ENCODE measurements at places on chromosomes 16 and 17.

GRCh38 chr17:73343168-73343634 is 31.4 kb upstream of the CDC42EP4 start:
- no peak for DNase-seq

DNA sequence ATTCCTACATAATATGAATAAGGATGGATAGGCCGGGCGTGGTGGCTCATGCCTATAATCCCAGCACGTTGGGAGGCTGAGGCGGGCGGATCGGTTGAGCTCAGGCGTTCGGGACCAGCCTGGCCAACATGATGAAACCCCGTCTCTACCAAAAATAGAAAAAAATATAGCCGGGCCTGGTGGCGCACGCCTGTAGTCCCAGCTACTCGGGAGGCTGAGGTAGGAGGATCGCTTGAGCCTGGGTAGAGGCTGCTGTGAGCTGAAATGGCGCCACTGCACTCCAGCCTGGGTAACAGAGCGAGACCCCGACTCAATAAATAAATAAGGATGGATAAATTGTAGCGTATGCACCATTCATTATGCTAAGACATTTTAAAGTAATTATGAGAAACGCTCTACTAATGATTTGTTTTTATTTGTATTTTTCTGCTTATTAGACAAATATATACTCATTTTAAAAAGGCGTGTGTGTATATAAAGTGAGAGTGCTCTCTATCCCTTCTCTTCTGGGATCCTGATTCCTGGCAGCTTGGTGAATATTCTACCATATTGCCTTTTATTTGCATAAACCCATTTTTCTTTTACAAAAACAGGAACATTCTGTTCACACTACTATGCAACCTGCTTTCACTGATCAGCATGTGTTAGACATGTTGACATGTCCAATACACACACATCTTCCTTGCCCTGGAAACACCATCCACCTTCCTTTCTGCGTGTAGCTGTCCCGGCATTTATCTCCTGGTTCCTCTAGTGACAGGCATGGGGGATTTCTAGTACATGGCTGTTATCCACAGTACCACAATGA is 26.4 kb downstream of the DDX19A start:
- DNase-seq: no peak

- DNase-seq: no peak
Observed at GRCh38 chr16:20933589-20933988, 33.0 kb downstream of the LYRM1 start.

- DNase-seq: no peak
Observed at GRCh38 chr16:66391726-66392670, 25.5 kb downstream of the CDH5 start.

DNA sequence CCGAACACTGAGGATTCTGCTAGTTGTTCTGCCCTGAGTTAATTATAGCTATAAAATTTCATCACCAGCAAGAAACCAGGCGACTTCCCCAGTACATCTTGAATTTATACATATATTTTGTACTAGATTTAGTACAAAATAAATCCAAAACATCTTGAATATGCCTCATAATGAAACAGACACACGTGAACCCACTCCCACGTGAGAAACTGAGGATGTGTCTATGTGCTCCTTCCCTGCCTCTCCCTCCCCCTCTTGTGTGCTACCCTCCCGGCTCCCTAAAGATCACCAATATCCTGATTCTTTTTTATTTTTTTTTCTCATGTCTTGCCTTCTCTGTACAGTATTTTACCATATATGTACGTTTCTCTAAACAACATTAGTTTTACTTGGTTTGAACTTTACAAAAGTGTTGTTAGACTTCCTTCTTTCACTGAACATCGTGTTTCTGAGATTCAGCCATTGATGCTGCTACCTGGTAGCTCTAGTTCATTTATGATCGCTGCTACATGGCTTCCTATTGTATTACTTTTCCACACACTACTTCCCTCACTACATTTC is 1.1 kb upstream of the LCMT1 start:
- no peak for DNase-seq

GRCh38 chr17:68491381-68492231 is 20.6 kb upstream of the PRKAR1A start:
- DNase-seq: peak; percentile 42

DNA sequence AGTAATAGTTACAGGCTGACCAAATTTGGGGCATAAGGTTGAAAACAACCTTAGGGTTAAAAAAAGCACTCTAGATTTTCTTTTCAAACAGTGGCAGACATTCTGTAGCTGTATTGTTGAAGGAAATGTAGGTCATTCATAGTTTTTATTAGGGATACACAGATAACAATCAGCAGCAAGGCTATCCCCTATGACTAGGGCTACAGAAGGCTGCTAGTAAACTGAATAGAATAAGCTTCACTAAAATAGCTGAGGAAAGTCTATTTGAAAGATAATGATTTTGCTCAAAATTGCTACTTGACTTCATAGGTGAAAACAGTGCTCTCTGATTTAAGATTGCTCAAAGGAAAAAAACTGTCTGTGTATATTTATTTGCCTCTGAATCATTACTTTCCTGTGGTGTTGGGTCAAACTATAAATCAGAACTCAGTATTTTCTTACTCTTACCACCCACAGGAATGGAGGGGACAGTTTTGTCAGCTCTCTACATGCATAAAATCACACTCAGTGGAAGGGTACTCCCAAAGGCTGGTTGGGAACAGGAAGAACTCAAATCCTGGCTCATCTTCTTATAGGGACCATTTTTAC is 24.8 kb downstream of the RPGRIP1L start:
- no peak for DNase-seq

DNA sequence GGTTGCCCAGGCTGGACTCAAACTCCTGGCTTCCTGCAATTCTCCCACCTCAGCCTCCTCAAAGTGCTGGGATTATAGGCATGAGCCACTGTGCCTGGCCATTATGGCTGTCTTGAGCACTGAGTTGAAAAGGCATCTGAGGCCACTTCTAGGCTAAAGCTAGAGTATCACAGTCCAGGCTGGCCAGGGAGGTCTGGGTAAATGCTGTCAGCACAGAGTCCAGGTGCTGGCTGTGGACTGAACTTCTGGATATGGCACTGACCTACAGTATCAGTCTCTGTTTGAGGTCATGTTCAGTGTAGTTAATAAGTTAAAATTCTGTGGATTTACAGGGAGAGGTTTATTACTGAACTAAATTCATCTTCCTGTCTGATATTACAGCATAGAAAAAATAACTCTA is 222.5 kb upstream of the TOM1L1 start:
- no peak for DNase-seq

GRCh38 chr16:88785106-88785924 is at the start of gene PIEZO1:
PIEZO1 (minus strand) TSS chr16:88785220; CDS start chr16:88784964, 256 bp downstream.
- peak; percentile 89 for DNase-seq

DNA sequence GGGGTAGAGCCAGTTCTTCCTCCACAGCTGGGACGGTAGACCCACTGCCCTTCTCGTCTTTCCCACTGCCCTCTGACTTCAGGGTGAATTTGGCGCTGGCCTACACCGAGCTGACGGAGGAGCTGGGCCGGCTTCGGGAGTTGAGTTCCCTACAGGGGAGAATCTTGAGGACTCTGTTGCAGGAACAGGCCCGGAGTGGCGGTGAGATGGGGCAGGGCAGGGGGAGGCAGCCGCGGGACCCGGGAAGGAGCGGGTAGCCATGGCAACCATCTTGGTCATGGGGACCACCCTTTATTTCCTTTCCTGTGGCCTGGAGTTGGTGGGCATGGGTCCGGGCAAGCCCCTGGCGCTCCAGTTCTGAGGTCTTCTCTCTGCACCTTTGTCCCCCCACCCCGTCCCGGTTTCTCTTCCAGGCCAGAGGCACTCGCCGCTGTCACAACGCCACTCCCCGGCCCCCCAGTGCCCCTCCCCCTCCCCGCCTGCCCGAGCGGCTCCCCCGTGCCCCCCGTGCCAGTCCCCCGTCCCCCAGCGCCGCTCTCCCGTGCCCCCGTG is 14.4 kb downstream of the TBKBP1 start:
- DNase-seq: no peak

DNA sequence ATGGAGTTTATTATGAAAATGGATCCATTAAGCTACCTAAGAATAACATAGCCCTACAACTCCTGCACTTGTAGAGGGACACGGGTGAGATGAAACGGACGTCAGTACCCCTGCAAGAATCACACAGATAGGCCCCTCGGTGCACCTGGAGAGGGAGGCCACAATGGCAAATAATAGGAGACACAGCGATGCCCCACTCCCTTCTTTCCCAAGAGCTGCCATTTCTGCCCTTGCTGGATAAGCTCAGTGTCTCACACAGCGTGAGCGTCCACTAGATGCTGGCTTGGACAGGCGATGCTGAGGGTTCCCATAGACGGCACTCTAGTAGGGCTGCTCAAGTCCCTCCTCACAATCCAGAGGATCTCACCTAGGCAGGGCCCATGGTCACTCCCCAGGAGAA is 67.8 kb downstream of the ADCY9 start:
- no peak for DNase-seq

DNA sequence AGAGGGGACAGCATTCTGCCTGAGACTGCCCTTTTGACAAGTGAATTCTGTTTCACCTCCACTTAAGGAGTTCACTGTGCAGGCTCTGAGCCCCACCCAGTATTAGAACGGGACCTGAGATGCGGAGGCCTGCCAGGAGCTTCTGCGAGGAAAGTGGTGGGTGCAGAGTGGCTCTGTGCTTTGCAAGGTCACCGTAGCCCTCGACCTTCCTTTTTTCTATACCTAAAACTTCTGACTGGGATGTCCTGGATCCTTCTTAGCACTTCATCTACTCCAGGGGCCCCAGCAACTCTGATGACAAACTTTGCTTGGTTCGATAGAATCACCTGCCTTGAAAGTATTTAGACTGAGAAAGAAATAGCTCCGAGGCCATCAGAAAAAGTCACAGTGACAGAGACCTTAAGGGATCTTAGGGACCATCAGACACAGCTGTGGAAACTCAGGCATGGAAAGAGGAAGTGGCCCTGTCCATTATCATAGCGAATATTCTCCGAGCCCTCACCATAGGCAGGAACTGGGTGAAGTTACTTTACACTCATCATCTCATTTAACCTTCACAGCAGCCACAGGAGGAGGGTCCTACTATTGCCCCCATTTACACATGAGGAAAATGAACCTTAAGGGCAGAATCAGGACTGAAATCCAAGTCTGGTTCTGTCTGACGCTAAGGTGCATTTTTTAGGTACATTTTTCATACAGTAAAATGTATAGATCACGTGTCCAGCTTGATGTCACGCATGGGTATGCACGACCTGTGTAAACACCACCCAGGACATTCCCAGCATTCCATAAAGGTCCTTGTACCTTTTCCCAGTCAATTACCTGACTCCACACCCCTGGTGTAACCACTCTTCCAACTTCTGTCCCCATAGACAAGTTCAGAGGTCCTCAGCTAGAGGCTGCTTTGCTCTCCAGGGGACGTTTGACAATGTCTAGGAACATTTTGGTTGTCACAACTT is 676 bp upstream of the KRT13 start:
- no peak for DNase-seq

- no peak for DNase-seq
Observed at GRCh38 chr16:55487048-55487803, 8.2 kb downstream of the MMP2 start.

DNA sequence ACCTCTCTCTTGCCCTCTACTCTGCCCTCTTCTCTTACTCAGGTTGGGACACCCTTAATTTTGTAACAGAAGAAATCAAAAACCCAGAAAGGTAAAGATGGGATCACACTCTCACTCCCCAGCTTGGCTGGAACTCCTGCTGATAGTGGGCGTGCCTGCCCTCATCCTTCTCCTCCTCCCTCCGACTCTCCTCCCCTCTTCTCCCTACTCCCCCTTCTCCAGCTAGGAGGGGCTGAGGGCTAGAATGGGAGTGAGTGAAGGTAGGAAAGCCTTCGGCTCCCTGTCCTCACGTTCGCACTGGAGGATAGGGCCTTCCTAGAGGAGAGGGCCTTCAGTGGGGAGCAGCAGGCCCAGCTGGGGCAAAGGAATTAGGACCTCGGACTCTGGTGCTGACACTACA is 20.3 kb downstream of the SLC7A6OS start:
- no peak for DNase-seq

DNA sequence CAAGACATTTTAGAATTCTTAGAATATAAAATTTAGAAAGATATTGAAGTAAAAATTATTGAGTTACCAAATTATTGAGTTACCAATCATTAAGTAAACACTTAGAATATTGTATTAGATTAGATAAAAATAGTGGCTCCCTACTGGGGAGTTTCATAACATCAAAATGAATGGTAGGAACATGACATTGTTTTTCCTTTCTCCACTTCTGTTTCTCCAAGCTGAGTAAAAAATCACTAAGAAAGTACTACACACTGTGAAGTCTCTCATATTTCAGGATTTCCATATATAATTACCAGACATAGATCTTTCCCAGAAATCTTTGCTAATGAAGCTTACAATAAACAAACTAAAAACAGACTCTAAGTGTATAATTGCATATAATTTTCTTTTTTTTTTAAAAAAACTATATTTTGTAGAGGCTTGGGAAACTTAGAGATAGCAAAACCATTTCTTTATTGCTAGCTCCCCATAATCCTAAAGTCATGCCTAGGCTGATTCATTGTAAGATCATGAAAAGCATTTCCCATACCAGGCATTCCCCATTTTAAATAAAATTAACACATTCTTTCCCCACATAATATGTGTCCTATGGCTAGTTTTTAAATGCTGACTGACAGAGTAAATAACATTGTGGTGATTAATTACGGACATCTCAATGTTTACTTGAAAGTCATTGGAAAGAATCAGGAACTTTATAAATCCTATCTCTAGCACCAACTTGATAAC is 1408.7 kb upstream of the GOT2 start:
- DNase-seq: no peak

GRCh38 chr17:17783116-17783824 is 53.5 kb downstream of the SREBF1 start:
- peak; percentile 22 for DNase-seq

DNA sequence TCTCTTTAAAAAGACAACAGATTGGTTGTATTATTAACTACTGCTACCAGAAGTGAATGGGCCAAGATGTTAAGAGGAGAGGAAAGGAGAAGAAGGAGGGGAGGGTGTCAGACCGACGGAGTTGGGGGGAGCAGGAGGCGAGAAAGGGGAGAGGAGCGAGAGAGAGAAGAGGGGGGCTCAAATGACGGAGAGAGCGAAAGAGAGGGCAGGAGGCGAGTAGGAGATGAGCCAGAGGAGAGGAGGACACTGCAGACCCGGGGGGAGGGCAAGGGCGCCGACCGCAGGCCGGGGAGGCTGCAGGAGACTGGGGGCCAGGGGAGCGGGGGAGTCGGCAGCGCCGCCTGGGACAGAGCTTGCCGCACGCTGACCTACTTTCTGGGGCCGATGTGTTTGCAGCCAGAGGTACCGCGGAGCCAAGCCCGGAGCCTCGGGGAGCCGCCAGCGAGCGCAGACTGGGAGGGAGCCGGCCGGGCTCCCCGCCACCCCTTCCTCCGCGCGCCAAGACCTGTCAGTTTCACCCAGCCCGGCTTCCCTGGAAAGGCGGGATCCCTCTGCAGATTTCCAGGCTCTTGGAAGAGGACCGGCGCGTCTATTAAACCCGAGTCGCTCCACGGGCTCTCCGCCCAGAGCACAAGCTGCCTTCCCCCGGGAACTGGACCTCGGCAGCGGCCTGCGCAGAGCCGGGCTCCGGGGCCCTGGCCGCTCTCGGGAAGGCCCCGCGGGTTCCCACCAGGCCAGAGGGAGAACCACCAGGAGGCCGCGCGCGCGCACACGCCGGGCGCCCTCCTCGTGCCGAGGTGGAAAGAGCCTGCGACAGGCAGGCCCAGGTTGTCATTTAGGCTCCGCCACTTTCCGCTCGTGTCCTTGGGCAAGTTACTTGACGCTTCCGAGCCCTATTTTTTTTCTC is 74.6 kb downstream of the CMC2 start:
- DNase-seq: peak; percentile 6
